ENCODE measurements at places on chromosomes 1 and 21.

- no peak for DNase-seq
Observed at GRCh38 chr1:164703463-164703862, 144.5 kb downstream of the PBX1 start.

DNA sequence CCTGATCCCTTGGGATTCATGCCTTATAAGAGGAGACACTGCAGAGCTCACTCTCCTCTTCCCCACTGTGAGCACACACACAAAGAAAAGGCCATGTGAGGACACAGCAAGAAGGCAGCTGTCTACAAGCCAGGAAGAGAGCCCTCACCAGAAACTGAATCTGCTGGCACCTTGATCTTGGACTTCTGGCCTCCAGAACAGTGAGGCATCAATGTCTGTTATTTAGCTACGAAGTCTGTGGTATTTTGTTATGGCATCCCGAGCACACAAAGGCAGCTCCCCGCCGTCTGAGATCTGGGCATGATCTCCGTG lies 47.1 kb upstream of the RPL11 start:
- DNase-seq, result no peak

GRCh38 chr1:112704934-112705627 lies 1.8 kb downstream of the RHOC start:
- peak; percentile 90 for DNase-seq

GRCh38 chr1:84972377-84972987 lies 24.4 kb downstream of the MCOLN2 start:
- no peak for DNase-seq
